ENCODE measurements at places on chromosomes 5 and 9.

DNA sequence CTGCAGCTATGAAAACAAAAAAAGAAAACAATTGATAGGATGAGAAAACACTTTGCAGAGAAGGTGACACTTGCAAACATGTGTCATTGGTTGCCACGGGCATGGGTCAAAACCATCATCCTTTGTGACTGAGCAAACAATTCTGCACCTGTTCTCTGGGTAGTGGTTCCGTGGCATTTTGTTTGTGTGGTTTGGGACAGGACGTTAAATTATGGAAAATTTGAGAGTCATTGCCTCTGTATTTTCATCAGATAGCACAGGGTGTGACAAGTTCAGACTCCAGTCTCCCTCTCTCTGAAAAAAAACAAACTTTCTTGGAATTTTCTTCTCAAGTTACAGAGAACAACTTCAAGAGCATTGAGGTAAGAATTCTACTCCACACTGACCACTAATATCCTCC is 113.4 kb upstream of the HMHB1 start:
- DNase-seq, result no peak

DNA sequence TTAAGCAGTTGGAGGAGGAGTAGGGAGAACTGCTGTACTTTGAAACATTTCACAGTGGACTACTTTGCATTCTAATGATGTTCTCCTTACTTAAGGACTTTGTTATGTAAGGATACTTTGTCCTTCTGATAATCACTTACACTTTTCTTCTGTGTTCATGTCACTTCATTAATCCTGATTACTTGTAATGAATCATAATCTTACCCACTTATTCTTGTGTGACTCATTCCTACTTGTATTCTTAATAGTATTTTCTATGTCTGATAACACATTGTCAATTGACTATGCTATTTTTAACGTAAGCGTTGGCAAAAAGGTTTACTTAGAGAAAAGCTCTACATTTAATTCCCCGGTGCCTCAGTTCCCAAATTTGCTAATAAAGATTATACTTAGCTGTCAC is 63.8 kb downstream of the GHR start:
- DNase-seq, result no peak

DNA sequence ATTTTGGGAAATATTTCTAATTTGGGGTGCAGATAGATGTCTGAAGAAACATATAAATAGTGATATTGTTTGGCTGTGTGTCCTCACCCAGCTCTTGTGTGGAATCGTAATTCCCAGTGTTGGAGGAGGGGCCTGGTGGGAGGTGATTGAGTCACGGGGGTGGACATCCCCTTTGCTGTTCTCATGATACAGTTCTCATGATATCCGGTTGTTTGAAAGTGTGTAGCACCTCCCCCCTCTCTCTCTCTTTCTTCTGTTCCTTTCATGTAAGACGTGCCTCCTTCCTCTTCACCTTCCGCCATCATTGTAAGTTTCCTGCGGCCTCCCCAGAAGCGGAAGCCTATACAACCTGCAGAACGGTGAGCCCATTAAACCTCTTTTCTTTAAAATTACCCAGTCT is 11.4 kb upstream of the ADAMTS16 start:
- DNase-seq, result no peak

- DNase-seq, result no peak
Measured at GRCh38 chr5:121021681-121022080, 557.6 kb downstream of the PRR16 start.

- DNase-seq, result no peak
Measured at GRCh38 chr5:4730279-4730678, 409.9 kb upstream of the ADAMTS16 start.

DNA sequence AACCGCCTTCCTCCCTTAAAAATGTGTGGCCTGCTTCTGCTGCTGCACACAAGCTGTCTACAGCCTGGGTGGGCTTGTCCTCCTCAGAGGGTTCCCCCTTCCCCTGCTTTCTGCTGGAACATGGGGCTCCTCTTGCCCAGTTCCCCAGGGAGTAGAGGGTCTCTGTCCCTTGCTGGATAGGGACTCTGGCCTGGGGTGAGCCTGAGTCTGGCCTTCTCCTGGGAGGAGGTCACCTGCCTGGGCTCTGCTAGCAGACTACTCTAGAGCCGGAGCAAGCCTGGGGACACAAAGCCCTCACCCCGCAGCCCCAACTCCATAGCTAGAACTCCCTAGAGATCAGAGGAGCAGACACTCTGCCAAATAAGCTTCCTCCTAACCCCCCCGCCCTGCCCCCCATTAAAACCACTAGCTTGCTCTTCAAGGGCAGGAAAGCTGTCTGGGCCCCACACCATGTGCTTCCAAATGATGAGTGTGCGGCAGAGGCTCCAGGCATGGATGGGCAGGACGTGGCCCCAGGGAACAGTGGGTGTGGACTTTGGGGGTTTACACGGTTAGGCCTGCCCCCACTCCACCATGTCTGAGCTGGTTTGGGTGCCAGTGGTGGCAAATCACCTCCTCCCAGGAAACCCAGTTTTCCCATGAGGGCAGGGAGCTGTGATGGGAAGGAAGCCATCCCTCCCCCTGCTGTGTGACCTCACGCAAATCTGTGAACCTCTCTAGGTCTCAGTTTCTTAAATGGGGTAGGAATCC is 10.0 kb downstream of the TCF7 start:
- DNase-seq, result no peak

DNA sequence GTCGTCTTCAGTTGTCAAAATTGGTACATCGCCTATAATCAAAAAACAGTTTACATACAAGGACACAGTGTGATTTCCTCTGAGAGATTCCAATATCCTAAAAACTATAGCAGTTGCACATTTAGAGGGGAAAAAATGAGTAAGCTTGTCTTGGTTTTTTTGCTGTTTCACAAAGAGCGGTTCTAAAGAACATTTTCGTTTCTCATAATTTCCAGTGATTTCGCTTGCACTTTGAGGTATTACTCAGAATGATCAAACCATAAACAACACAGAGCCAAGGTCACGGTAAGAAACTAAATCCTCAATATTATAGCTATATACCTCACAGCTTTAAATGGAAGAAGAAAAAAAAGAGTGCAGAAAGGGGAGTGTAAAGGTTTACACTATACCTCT is 861 bp downstream of the MTX3 start:
- DNase-seq, result peak; percentile 6

DNA sequence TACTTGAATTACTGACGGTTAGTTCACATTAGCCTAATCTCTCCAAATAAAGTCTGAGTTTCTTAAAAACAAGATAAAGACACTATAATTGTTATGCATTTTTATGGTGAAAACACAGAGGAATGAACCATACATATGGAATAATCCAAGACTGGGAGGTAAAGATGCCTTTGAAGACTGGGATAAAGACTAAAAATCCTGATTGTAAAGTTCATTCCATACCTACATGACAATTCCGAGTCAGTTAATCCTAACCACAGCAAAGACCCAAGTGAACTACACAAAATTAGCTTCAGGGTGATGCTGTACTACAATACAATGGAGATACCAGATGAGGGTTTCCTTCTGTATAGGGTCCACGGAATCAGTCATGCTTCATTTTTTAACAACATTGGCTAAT is 6.3 kb downstream of the AP3B1 start:
- no peak for DNase-seq

- no peak for DNase-seq
Measured at GRCh38 chr9:99593610-99594009, 228.1 kb upstream of the NR4A3 start.

DNA sequence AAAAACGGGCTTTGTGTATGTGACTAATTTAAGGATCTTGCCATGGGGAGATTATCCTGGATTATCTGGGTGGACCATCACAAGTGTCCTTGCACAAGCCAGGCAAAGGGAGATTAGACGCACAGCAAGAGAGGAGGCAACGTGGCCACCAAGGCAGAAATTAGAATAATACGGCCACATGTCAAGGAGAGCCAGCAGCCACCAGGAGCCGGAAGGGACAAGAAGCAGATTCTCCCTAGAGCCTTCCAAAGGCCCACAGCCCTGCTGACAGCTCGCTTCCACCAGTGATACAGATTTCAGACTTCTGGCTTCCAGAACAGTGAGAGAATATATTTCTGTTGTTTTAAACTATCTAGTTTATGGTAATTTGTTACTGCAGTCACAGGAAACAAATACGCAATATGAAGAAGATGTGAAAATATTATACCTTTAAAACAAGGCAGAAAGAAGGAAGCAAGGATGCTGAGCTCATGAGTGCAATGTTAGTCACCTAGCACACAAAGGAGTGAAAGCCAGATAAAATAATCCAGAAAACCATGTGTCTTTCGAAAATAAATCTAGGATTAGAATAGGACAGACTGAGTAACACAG is 28.7 kb upstream of the F2RL1 start:
- DNase-seq, result peak; percentile 90

DNA sequence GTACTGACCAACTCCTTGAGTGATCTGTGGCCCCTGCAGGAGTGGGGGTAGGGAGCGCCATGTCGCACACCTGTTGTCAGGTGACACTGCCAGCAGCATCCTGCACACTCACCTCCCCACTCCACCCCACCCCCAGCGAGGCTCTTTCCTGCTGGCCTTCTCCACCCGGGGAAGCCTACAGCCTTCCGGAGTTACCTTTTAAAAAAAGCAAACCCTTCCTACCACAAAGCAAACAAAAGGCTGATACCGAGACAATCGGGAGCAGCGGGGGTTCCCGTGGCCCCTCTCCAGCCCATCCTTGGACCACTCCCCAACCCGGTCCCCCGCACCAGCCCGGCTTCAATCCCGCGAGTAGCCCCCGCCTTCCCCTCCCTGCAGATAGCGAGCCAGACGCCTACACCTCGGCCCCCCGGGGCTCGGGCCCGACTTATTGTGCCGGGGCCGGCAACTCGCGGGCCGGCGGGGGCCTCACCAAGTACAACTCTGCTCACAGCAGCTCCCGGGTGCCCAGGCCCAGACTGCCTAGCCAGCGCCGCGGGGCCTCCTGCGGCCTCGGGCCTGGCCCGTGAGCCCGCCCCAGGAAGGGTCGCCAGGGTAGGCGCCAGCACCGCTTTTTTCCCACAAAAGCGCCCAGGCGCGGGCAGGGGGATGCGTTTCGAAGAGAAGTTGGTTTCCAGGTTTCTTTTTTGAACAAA is 724 bp downstream of the MACROH2A1 start:
- DNase-seq, result peak; percentile 38

DNA sequence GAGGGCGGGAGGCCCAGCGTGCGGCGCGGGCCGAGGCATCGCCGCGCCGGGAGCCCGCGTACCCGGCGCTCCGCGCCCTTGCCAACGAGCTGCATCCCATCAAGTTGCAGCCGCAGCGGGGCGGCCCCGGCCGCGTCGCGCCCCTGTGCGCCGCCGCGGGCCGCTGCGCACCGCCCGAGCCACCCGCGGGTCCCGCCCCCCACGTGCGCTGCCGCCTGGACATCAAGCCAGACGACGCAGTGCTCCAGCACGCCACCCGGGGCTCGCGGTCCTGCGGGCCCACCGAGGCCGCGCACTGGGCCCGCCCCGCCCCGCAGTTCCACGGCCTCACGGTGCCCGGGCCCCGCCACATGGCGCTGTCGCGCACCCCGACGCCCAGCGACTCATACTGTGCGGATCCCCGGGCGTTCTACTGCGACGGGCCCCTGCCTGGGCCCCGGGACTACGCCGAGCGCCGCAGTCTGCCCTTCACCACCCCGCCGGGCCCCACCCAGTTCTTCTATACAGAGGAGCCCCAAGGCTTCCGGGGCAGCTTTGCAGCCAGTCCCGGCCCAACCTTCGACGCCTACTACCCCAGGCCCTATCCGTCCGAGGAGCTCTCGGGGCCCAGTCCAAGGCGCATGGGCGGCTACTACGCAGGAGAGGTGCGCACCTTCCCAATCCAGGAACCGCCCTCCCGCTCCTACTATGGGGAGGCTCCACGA is 2.6 kb downstream of the AJM1 start:
- no peak for DNase-seq

- DNase-seq, result no peak
Measured at GRCh38 chr9:68513385-68513784, 27.3 kb downstream of the TMEM252 start.

GRCh38 chr9:114281473-114282103 is 41.3 kb upstream of the ORM1 start:
- peak; percentile 89 for DNase-seq

DNA sequence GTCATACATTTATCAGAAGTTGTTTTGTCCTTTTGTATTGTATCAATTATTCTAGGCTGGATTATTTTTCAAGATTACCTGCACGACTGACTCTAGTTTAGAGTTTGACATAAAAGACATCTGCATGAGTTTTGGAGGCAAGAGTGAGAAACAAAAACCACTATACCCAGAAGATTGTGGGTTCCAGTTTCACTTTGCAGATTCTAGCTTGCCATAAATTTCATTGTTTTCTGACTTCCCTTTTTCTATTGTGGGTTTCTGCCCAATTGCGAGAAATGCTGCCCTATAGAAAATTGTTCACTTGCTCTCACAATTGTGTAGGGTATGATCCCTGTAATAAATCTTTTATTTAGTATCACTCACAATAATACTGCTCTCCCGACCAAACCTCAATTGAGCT is 1043.4 kb upstream of the CDH10 start:
- DNase-seq, result no peak

DNA sequence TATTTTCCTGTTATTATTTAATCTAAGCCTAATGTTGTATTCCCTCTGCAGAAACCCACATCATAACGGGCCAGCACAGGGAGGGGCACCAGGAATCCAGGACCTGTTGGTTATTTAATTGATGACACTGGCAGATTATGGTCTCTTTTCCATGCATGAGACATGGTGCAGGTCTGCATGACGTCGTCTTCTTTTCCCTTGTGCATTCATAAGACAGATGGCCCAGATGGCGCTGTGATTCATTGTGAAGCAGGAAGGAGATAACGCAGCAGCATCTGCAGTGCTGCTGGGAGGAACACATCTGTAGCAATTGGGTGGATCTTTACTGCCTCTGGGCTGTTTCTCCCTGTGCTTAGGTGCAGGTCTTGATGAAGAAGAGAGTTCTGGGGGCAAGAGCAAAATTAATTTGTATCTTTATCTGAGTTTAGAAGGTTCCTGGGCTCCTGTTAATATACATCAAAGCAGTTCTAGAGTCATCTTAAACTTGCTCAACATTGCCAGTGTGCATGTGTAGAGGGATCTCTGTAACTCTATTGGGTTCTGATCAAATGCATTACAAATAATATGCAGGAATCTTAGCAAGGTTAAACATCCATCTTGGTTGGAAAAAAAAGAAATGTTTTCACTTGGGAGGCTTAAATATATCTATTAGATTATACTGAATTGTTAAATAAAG is 176.1 kb downstream of the PCSK1 start:
- peak; percentile 97 for DNase-seq

DNA sequence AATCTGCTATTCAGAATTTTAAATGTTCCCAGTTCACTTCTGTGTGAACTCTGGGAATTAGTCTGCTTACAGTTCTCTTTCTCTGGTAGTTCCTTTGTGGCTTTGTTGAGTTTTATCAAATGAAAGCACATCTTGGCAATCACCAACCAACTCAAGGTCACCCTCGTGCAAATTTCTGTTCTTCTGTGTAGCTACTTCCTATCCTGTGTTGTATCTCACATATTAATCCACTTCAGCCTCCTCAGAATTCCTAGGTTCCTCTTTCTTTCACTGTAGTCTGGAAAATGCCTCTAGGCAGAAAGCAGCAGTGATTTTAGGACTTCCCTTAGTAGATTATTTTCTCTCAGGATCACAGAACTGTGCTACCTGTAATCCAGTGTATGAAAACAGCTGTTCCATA is 100.3 kb downstream of the AUH start:
- no peak for DNase-seq
